ENCODE measurements at places on chromosomes 12 and 14.

DNA sequence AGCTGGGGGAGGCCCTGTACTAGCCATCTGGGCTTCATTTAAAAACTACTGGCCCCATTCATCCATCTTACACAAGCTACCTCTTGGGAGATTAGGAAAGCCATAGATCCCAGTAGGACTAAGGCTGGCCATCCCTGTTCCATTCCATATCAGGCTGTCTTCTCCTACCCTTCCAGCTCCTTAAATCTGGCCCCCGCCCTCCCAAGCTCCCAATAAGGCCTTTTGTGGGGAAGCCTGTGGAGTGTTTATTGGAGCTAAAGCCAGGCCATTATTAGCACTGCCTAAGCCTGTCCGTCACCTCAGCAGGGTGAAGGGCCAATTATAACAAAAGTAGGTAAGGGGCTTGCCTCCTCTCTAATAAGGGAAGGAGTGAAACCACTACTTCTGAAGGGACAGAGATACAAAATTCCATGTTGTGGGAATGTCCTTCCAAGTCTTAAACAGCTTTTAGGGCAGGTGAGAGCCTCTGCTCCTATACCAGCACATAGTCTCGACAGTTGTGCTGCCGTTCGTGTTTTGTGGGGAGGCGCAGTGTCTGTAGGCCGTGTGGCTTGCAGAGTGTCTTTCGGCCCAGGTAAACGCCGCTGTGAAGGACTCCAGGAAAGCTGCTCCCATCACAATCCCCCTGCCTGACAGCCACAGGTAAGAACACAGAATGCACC lies 3.7 kb downstream of the MYL6 start:
- DNase-seq: no peak

GRCh38 chr12:88150063-88150462 lies 8.0 kb downstream of the TMTC3 start:
- no peak for DNase-seq

- DNase-seq: no peak
Measured at GRCh38 chr14:60508707-60509437, at the start of gene SIX6. SIX6 (plus strand) TSS chr14:60509146; CDS start chr14:60509399, 253 bp downstream.

- DNase-seq: no peak
Measured at GRCh38 chr14:104357689-104358527, 219.5 kb downstream of the KIF26A start.

DNA sequence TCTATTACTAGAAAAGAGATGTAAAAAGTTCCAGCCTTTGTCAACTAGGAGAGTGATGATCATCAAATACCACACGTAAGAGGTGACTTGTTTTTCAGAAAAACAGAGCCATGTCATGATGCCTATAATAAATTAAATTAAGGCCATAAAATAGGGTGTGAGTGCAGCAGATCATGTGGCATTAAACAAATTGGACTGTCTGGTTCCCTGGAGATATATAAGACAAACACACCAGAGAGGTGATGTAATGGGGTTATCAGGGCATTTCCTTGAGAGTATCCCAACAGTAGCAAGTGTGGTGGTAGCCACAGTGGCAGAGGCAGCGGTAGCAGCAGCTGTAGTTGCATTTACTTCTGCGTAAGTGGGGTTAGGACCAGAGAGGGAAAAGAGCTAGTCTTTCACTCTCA lies 14.6 kb upstream of the GALNT6 start:
- no peak for DNase-seq

- DNase-seq: no peak
Measured at GRCh38 chr12:19553175-19553574, 113.9 kb downstream of the AEBP2 start.

DNA sequence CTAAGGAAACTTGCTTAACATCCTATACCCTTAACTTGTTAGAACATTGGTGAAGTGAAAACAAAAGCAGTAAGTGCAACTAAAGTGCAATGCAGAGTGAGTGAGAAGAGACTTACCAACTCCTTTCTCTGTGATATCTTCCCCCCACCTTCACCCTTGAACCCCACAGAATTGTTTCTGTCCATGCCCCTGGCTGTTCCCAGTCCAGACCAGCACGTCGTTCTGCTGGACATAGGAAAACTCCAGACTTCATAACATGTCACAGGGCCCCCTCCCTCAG lies 91.9 kb downstream of the DAD1 start:
- DNase-seq: no peak

DNA sequence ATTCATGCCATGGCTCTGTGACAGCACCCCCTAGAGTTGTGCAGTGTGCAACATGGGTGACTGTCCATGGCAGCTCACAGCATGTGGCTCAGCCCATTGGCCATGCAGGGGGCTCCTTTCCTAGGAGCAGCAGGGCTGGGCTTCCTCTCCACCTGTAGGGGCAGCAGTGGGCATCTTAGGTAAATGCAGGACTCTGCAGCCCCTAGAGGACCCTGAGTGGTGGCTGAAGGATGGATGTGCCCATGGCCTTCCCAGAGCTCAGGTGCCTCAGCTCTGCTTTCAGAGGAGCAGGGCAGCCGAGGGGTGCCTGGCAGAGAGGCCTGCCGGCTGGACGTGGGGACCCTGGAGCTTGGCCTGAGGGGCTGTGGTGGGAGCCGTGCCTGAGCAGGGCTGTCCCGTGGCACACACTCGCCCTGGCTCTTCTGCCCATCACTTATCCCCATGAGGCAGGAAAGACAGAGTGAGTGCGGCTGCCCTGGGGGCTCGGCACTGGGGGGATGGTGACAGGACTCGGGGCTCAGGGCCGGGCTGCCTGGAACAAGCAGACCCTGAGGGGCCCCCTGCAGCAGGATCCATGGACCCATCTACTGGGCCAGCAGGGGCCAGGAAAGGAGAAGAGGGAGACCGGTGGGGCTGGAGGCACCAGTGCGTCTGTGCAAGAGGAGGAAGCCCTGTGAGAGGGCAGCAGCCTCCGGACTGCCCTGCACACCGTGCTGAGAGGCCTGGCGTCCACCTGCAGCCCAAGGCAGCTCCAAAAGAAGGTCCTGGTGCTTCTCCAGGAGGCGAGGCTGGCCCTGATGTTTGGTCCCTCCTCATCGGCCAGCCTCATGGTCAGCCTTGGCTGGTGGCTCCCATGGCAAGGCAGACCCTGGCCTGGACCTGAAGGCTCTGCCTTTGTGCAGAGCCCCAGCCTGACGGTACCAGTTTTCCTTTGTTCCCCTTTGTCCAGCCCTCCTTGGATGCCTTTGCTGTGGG lies 7.6 kb downstream of the ADSS1 start:
- DNase-seq: no peak

- no peak for DNase-seq
Measured at GRCh38 chr14:103820908-103821307, 26.5 kb downstream of the PPP1R13B start.

DNA sequence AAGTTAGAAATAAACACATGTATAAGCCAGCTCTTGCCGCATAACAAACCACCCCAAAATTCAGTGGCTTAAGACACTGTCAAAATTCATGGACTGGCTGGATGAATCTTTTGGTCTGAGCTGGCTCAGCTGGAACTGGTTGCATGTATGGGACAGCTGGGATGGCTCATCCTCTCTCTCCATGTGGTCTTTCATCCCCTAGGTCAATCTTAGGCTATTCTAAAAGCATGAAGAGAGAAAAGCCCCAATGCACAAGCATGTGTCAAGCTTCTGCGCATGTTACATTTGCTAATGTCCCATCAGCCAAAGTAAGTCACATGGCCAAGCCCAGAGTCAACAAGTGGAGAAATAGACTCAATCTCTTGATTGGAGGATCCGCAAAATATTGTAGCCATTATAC lies 71.0 kb downstream of the DRAM1 start:
- no peak for DNase-seq

DNA sequence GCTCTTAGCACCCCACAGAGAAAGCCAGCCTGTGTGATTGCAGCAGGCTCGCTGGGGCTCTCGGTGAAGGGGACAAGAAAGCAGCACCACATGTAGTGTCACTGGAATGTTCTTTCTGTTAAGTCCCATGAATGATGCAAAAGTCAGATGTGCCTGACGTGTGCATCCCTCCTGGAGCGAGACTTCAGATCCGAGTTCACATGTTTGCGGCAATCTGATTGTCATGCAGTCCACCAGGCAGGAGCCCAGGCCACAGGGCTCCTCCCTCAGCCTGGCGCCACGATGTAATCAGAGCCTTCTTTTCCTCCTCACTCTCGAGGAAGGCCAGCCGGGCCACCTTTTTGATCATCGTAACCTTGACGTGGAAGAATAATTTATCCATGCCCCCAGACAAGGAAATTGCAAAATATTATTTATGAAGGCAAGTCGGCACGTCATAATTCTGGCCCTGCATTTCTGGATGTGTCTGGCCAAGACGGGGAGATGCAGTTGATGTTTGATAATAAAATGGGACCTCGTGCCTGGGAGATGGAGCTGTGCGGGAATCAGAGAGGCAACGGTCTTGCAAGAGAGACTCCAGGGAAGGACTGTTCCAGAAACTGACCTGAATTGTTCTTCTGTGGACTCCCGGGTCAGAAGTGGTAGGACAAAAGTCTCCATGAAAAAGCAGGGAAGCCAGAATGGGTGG lies 214.6 kb downstream of the PHETA1 start:
- no peak for DNase-seq

- DNase-seq: no peak
Measured at GRCh38 chr14:64821651-64822050, 58.1 kb downstream of the SPTB start.

DNA sequence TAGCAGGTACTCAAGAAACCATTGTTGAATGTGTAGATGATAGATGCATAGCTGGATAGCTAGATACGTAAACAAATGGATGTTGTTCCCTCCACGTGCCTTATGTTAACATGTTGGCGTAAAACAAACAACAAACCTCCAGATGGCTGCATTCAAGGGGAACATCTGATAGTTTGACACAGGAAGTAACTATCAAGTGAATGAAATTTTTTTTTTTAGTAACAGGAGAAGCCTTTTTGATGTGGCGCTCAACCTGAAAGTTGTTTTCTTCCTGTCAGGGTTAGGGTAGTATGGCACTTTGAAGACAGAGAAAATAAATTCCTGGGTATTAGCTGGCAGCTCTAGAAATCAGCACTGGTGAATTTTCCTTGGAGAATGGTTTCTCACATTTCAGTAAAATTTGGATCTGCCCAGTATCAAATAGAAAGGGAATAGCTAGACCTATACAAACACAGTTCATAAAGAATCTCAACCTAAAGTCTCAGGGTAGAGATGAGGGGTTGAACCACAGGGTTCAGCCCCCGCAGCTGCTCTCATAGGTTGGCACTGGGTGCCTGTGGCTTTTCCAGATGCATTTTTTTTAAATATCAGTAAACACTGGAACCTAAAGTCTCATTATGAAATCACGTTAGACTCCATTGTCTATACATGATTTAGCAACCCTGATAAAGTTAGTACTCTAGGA lies 18.8 kb upstream of the RAP1B start:
- DNase-seq: no peak

GRCh38 chr12:55932551-55932910 lies 1.6 kb downstream of the DGKA start:
- DNase-seq: no peak

- DNase-seq: no peak
Measured at GRCh38 chr12:25712169-25712568, 159.1 kb upstream of the LMNTD1 start.

DNA sequence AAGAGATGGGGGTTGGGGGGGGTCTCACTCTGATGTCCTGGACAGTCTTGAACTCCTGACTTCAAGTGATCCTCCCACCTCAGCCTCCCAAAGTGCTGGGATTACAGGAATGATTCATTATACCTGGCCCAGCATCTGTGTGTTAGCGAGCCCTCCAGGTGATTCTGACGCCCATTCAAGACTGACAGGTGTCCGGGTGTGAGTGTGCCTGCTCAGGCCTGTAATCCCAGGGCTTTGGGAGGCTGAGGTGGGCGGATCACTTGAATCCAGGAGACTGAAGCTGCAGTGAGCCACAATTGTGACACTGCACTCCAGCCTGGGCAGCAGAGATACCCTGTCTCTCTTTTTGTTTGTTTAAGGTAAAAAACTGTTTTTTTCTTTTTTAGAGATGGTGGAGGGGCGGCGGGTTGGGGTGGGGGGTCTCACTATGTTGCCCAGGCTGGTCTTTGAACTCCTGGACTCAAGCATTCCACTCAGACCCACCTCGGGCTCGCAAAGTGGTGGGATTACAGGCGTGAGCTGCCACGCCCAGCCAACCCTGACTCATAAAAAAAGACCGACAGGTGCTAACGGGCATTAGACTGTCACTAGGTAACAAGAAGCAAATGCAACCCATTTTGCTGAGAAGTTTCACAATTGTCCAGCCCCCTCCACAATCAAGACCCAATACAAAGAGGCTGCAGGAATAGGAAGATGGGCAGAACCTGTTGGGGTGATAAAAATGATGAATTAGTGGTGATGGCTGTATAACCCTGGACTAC lies 4.7 kb downstream of the VSIG10 start:
- no peak for DNase-seq

GRCh38 chr12:67698672-67699581 lies 50.4 kb downstream of the DYRK2 start:
- DNase-seq: no peak

GRCh38 chr12:55720894-55721444 lies 776 bp downstream of the RDH5 start:
- DNase-seq: no peak

DNA sequence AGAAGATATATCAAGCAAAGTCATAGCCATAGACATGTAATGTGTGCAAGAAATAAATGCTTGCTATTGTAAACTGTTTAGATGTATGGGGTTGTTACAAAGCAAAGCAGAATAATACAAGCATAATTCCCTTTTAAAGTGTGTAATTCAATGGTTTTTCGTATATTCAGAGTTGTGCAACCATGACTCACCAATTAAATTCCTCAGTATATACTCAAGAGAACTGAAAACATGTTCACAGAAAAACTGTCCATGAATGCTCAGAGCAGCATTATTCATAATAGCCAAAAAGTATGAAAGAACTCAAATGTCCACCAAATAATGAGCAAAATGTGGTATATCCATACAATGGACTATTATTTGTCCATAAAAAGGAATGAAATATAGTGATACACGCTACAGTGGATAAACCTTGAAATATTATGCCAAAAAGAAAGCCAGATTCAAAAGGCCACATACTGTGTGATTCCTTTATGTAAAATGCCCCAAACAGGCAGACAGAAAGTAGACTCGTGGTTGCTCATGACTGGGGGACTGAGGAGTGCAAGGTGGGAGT lies 9.3 kb downstream of the GXYLT1 start:
- DNase-seq: no peak

DNA sequence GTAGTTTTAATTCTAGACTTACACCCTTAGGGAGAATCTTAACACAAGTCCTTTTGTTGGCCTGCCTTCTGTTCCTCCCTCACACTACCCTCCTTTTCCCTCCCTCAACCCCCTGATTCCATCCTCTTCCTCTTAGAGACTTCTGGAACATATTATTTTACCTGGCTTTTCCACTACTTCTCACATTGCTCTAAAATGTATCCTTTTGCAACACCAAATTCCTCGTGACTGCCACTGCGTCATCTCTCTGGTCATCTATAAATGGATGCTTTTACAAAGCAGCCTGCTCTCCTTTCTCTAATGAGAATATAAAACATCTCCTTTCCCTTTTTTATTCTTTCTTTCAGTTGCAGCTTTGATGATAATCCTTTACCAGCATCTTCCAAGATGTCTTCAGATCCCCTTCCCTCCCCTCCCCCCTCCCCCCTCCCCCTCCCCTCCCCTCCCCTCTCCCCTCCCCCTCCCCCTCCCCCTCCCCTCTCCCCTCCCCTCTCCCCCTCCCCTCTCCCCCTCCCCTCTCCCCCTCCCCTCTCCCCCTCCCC lies 93.6 kb downstream of the DIP2B start:
- DNase-seq: no peak

GRCh38 chr12:70826156-70826555 lies 94.4 kb downstream of the PTPRR start:
- DNase-seq: no peak

- no peak for DNase-seq
Measured at GRCh38 chr14:90274019-90274418, 17.7 kb downstream of the PSMC1 start.
